ENCODE measurements at places on chromosomes 3 and 15.

- DNase-seq = no peak
Observed at GRCh38 chr3:127074900-127075360, 92.0 kb downstream of the PLXNA1 start.

DNA sequence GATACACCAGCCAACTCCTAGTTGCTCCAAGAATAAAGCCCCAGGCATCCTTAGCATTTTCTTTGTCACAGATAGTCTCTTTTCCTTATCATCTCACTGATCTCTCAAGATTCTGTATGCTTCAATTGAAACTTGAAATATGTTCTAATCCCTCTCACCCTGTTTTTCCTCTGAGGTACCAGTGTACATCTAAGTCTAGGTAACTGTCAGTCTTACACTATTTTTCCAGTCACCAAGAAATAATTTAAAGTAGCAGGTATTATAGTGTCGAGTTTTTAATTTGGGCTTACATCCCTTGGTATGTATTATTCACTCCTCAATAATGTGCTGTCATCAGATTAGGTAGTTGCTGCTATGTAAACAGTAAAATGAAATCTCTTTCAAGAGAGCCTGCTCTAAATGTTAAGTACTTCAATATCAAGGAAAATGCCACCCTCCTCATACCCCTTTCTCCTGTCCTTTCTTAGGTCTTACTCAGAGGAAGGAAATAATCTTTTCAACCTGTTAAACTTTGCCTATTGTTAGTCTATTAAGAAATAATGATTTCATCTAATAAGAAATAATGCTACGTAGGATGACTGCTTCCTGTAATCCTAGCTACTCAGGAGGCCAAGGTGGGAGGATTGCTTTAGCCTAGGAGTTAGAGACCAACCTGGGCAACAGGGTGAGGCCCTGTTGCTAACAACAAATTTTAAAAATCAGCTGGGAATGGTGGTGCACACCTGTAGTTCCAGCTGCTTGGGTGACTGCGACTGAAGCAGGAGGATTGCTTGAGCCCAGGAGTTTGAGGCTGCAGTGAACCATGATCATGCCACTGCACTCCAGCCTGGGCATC lies 39.8 kb downstream of the TSC22D2 start:
- DNase-seq = no peak

DNA sequence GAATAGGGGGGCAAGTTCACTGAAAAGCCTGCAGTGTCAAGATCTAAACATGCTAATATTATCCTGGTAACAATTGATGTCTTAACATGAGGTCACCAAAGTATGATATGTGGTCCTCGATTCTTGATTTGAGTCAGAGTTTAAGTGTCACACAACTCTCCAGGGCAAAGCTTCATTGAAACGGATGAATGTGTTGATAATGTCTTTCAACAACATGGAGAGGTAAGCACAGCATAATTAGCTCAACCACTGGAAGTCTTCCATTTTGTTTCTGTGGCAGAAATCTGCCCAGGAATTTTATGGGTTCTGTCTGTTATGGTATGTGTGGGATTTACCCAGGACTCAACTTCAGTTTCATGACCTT lies 591.5 kb downstream of the ZNF385D start:
- no peak for DNase-seq

- no peak for DNase-seq
Observed at GRCh38 chr3:54206874-54207273, 84.5 kb downstream of the CACNA2D3 start.

DNA sequence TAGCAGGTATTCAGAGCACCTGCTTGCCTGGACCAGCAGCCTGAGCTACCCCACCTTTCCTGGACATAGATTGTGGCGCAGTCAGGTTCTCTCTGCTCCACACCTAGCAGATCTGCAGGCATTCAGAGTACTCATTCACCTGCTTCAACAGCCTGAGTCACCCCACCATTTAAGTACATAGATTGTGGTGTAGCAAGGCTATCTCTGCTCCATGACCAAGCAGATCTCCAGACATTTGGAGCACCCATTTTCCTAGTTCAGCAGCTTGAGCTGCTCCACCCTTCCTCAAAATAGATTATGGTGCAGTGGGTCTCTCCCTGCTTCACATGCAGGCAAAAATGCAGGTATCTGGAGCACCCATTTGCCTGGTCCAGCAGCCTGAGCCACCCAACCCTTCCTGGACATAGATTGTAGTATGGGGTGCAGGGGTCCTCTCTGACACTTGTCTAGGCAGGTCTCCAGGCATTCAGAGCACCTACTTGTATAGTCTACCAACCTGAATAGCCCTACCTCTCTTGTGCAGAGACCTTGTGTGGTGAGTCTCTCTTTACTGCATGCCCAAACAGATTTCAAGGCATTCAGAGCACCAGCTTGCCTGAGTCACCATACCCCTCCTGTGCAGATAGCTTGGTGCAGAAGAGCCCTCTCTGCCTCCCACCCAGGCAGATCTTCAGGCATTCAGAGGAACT lies 466.0 kb upstream of the THBS1 start:
- DNase-seq = no peak

DNA sequence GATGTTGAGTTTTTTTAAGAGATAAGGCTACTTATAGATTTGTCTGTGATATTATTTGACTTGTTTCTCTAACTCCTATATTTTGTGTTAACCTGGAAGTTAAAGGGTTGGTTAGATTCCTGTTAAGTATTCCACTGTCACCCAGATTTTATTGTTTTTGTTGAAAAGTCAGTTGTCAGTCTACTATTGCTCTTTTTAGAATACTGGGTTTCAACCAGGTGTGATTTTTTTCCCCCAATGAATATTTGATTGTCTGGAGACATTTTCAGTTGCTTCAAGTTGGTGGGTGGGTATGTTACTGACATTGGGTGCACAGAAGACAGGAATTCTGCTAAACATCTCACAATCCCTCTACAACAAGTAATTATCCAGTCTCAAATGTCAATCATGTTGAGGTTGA lies 43.8 kb upstream of the GPR149 start:
- no peak for DNase-seq

GRCh38 chr3:189288348-189289235 lies 116.8 kb downstream of the TPRG1 start:
- no peak for DNase-seq

DNA sequence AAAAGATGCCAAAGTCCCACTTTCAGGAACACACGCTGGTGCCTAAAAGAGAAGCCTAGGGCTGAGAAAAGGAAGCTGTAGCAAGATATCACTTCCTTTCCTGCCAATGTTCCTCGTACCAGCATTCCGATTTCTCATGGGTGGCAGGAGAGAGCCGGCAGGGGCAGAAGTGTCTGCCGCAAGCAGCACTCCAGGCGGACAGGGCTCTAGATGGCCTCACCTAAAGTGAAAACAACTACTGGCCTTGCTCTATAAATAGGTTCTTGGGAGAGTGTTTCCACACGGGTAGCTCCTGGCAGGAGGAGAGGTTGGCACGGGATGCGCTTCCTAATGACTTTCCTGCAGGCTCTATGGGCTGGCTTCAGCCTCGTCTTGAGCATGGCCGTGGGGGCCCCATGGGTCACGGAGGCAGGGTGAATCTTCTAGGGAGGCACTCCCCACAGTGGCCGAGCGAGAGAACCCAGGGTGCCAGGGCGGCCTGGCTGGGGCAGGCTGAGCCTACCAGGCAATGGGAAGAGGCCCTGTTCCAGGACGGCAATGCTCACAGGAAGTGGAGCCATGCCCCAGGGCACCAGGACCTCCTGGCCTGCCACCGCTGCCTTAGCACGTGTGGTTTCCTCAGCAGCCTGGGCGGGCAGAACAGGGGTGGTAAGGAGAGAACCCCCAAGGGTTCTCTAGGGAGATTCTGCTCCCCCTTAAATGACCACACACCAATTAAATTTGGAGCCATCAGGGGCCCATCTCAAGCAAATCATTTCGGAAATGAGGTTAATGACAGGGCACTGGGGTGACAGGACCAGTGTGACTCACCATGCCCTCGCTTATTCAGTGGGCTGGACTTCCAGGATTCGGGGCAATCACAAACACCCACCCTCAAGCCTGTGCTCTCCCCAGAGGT lies 14.6 kb upstream of the DUSP7 start:
- DNase-seq = no peak

- no peak for DNase-seq
Observed at GRCh38 chr15:36766449-36766848, 187.0 kb downstream of the CDIN1 start.

- DNase-seq = no peak
Observed at GRCh38 chr3:171156401-171157010, 130.0 kb upstream of the SLC2A2 start.

DNA sequence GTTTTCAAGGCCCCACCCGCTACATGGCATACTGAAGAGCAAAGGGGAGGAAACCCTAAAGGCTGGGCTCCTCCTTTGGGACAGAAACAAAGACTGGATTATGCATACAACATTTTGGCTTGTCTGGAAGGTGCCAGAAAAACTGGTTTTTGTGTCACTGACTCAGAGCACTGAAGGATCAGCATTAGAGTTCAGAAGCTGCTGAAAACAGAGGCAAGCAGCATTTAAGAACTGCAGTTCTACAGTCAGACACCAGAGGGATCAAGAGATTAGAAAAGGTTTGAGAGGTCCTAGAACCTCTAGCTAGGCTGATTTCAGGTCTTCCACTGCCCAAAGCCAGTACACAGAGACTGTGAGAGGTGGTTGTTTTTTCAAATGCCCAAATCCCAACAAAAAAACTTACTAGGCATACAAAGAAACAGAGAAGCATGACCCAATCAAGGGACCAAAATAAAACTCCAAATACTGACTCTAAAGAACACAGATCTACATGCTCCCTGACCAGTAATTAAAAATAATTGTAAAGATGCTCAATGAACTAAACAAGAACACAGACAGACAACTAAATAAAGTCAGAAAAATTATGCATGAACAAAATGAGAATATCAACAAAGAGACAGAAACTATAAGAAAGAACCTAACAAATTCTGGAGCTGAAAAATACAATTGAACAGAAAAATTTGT lies 91.2 kb downstream of the SENP2 start:
- peak; percentile 25 for DNase-seq

DNA sequence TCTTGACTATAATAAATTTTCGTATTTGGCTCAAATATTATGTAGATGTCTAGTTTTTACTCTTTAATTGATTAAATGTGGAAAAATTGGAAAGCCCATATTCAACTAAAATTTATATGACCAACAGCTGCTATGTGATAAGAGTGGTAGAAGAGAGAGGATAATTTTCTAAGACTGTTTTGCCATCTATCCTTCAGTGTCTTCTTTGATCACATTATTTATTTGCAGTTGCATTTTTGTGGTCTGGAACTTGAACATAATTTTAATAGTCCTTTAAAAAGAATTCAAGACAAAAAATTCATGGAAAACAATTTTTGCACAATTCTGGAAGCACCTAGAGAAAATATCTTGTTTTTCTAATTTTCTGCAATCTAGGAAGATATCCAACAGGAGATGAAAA lies 213.3 kb upstream of the THBS1 start:
- no peak for DNase-seq

- DNase-seq = peak; percentile 56
Observed at GRCh38 chr15:74782259-74783071, 585 bp downstream of the CSK start.

DNA sequence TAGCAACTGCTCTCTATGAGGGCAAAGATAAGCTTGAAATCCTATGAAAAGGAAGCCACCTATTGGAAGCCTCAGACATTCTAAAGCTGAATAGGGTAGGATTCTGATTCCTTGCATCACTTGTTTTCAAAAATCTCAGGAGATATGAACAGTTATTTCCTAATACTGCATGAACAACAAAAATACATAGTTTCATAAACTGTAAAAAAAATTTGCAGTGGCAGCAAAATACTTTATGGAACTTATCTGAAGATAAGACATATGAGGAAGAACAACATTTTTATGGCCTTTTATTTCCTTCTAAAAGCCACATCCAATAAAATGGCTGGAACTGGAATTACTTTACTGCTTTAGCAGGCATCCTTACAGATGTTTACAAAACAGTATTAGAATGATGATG lies 29.9 kb downstream of the AP3S2 start:
- DNase-seq = no peak

GRCh38 chr15:62945760-62946159 lies 96.8 kb upstream of the TPM1 start:
- DNase-seq = no peak

GRCh38 chr15:68463444-68463843 lies 31.5 kb upstream of the ITGA11 start:
- no peak for DNase-seq

- no peak for DNase-seq
Observed at GRCh38 chr15:70720228-70721016, 42.9 kb downstream of the UACA start.

GRCh38 chr3:183217548-183218332 lies 35.3 kb upstream of the B3GNT5 start:
- DNase-seq = peak; percentile 14

DNA sequence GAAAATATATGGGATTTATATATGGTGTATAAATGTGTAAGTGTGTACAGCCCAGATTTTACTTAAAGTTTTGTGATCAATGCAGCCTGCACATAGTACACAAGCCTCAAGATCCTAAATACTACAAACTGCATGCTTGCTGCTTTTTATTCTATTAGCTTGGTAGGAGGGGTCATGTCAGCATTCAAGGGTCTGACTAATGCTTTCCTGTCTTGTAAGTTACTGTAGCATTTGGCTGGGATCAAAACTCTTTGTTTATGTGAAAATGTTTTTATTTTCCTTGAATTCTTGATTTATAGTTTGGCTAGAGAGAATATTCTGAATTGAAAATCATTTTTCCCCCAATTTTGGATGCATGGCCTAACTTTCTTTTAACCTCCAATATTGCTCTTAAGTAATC lies 370.9 kb downstream of the NSUN3 start:
- DNase-seq = no peak

DNA sequence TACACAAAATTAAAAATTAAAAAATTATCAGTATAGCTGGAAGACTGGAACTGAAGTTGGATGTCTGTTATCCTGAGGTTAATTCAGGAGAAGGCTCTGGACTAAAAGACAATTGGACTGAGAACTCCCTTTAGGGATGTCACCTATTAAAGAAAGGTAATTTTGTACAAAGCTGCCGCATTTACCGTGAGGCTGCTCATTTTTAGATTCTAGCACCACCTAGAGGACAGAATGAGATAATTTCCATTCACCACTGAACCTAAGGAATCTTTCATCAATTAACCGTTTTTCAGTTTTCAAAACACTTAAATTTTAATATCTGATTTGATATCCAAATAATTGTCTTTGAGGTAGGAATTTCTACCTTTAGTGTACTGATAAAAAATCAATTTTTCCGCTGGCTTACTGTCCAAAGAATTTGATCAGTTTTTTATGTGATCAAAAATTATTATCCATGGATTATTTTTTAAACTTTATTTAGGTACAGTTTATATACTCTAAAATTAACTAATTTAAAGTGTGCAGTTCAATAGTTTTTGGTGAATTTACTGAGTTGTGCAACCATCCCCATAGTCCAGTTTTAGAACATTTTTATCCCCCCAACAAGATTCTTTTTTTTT lies 106.7 kb upstream of the TNIK start:
- DNase-seq = no peak

DNA sequence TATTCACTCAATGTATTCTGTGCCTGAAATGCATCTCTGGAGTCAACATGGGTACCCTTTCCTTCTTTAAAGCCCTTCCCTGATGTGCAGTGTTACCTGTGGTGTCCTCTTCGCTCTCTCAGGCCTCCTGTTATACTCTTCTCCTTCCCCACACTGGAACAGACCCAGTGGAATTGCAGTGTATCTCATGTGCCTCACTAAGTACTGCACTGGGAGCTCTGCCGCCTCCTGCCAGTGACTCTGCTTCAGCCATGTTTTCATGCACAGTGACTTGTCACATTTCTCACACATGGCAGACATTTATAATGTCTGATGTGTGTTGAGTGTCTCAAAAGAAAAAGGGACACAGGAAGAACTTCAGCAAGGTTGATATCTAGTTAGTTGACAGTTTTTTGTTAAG lies 191.0 kb downstream of the KLHL25 start:
- no peak for DNase-seq

GRCh38 chr15:41915255-41915994 lies 21.6 kb upstream of the SPTBN5 start:
- no peak for DNase-seq

- DNase-seq = no peak
Observed at GRCh38 chr15:71288348-71288955, 173.2 kb downstream of the THSD4 start.

Data from HL-60 (cell line).